ENCODE measurements at places on chromosomes 6 and 20.

DNA sequence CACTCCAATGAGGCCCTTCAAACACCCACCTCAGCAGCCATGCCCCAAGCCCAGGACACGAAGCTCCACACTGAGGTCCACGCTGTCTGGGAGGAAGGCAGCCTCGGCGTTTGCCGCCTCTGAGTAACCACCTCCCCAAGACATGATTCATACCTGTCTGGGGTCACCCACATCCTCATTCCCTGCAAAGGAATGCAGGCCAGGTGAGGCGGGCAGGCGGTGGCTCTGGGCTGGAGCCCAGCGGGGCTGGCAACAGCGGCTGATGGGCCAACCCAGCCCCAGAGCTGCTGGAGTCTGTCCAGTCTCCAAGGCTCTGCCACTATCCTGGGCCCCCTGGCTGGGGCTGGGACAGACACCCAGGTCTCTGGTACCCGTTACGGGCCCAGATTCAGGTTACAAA is 14.8 kb downstream of the PMEPA1 start:
- DNase-seq: no peak

DNA sequence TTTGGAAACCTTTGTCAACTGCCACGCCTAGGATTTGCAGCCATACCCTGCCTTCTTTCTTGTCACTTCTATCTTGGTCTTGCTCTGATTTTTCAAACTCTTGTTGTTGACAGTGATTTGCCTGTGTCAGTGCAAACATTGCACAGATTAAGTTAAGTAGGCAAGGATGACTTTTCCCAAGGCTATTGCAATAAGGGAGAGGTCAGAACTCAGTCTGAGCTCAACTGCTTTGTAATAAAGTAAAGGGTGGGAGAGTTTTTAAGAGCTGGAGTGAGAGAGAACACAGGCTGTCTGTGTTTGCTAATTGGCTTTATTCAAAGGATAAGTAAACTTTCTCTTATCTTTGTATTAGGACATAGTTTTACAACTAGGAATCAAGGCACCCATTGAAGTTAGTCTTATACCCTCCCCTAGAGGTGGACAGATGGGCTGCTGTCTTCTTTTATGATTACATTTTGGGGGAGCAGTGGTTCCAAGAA is 448.6 kb downstream of the PHF3 start:
- no peak for DNase-seq

- DNase-seq: no peak
These were observed 378.7 kb downstream of the ZFAND3 start for GRCh38 chr6:38198219-38198618.

DNA sequence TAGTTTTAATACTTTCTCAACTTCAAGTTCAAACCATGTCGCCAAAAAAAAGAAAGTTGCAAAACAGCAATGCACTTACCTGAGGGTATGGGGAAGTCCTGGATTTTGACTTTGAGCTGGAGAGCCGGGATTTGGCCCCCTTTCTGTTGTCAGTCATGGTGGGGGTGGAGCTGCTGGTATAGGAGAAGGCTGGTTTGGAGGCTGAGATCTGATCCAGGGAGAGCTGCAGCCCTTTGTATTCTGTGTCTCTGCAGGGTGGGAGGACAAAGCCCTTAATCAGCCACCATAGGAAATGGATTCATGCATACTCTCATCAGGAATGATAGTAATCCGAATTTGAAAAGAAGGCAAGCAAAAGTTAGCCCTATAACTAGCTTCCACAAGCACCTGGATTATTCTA is 44.0 kb downstream of the SIM1 start:
- no peak for DNase-seq

DNA sequence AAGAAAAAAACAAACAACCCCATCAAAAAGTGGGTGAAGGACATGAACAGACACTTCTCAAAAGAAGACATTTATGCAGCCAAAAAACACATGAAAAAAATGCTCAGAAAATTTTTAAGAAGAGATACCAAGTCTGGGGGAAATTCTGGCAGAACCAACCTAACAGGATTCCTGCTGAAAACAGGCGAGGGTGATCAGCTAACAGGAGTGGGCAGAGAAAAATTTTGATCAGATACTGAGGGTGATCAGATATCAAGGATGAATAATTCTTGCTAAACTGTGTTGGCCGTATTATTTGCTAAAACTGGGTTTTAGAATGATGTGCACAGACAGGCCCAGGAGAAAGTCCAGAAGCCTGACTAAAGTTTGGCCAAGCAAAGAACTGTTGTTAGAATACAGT is 557.3 kb downstream of the CD109 start:
- DNase-seq: no peak

DNA sequence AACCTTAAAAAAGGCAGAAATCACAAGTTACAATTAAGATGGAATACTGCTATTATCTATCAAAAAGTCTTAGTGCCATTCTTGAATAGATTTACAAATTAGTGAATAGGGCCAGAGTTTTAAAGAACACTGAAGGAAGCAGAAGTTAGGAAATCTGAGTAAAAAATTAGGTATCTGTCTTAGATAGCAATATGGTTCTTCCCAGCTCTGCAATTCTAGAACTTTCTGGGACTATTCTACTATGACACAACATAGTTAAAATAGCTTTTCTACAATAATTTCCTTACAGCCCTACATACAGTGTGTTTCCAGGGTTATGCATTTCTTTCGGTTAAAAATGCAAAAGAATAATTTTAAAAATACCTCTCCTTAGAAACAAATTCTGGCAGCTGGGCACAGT is 18.2 kb downstream of the IFNGR1 start:
- DNase-seq: no peak

GRCh38 chr6:156406688-156407087 is 370.5 kb upstream of the ARID1B start:
- DNase-seq: no peak

GRCh38 chr20:14800707-14801425 is 463.5 kb upstream of the FLRT3 start:
- DNase-seq: no peak

GRCh38 chr20:37526238-37526838 is 1.3 kb downstream of the BLCAP start:
- DNase-seq: peak; percentile 75

- no peak for DNase-seq
These were observed 431 bp downstream of the LOC128125822 start for GRCh38 chr6:63572747-63573075.

DNA sequence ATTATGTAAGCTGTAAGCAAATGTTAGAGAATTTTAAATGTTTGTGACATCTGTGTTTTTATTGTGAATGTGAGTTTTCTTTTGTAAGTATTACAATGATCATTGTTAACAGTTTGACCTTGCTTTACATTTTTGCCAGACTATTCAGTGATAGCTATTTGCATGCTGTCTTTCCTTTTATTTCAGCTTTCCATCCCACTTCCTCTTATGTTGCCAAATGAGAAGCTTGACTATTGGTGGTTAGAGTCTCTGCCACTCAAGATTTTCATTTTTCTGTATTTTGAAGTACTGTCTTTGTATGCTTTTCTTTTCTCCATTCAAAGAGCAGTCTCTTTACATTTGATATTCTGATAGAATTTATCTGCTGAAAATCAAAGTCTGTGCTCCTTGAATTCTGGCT is 104.1 kb downstream of the PRIM2 start:
- DNase-seq: no peak

GRCh38 chr6:84243240-84243639 is 15.8 kb upstream of the CEP162 start:
- no peak for DNase-seq

DNA sequence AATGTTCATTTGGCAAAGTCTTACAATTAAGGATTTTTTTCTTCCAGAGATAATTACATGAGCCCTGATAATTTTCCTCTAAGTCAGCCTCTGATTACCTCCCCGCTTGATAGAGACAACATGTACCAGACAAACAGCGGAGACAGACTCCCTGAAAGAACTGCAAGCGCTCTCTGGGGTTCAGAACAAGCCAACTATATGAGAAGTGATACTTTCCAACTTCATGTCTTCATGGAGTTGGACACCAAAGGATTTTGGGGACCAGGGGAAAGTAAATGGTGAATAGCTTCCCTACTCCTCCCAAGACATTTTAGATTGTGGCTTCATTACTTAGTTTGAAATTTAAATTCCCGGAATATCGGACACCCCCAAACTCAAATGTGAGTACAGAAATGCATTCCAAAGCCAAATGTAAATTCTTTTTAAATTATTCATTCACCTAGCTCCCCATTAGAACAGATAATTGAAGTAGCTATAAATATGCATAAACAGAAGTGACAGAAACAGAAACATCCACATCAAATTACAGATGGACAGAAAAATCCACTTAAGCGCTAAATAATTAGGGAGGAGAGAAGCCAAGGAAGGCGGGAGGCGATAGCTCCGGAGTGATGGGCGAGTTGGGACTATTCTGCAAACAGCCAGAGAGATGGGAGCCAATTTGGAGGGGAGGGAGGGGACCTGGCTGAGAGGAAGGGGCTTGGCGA is 129.7 kb upstream of the AKAP12 start:
- DNase-seq: no peak

DNA sequence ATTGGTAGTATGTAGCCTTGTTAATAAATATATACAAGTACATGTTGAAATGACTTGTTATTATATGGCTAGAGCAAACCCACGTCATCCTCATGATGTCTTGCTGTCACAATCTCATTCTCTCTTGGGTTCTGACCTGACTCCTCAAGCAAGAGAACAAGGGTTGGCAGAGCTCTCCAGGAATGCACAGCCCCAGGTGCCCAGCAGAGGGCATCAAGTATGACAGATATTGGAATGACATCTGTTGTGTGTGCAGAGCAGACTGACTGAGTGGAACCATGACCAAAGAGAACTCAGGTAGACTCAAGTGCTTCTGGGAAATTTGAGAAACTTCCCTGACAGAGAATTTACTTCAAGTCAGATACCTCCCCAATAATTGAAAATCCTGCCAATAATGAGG is 90.6 kb downstream of the PAX1 start:
- no peak for DNase-seq

- DNase-seq: no peak
These were observed 53.4 kb downstream of the TRAF3IP2 start for GRCh38 chr6:111552241-111552744.

GRCh38 chr6:56168596-56168995 is 78.8 kb downstream of the COL21A1 start:
- no peak for DNase-seq

GRCh38 chr20:16201191-16201590 is 372.1 kb downstream of the KIF16B start:
- DNase-seq: no peak

DNA sequence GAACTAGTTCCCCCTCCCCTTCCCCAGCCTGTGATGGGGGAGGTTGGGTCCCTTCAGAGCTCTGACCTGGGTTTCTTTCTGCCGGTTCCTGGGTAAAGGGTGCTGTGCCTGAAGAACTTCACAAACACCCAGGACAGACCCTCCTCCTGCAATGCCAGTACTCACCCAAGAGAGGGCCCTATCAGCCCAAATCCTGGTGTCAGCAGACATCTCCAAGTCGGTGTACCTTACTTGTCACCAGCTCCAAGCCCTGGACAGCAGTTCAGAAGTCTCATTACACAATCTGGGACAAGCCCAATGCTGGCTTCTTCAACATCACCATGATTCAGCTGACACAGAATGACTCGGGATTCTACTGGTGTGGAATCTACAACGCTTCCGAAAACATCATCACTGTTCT is 467 bp downstream of the TREML4 start:
- no peak for DNase-seq

DNA sequence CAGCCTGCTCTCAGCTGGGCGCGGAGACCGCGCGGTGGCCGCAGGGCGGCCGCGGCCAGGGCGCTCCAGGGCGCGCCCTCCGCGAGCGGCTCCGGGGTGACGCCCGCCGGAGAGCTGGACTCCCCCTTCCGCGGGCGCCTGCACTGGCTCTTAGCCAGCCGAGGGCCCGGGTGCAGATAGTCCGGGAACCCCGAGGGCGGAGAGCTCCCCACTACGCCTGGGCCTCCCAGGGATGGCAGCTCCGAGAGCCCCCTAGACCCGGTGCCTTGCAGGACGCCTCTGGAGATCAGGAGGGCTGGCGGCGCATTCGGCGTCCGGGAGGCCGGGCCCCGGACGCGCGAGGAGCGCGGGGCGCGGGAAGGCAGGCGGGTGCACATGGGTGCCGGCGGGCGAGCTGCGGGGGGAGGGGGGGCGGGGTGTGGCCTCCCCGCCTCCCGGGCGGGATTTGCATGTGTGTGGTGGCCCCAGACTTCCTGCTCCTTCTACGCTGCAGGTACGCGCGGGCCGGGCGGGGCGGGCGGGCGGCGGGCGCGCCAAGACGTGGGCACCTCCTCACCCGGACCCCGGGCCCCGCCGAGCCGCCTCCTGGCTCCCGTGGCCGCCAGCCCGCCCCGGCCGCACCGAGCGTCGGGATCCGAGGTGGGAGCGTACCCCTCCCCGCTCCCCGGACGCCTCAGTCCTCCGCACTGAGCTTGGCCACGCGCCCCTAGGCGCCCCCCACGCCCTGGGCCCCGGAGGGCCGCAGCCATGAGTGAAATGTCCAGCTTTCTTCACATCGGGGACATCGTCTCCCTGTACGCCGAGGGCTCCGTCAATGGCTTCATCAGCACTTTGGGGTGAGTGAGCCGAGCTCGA is at the start of gene ITPR3:
Gene ITPR3 (plus strand): TSS at position 467 of the 855 bp plus-strand sequence. CDS start 281 bp downstream, at position 748.
- peak; percentile 36 for DNase-seq

GRCh38 chr20:43938017-43938655 is 23.5 kb downstream of the TOX2 start:
- no peak for DNase-seq

DNA sequence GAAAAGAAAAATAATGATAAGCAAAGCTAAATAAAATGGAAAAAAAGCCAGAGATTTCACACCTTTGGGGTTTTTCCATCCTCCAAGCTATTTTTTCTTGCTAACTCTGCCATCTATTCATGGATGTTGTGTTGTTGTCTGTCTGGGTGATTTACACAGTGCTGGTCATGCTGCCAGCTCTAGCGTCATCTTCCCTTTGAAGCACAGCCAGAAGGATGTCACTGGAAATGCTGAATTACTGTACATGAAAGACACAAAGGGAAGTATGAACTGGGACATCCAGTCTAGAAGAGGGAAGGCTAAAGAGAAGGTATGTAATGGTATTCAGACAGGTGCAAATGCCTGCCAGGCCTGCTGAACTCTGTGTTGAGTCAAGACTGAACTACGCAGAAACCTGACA is 241.9 kb upstream of the STXBP5 start:
- DNase-seq: no peak

GRCh38 chr6:35048031-35048613 is 93.0 kb downstream of the TCP11 start:
- DNase-seq: no peak

DNA sequence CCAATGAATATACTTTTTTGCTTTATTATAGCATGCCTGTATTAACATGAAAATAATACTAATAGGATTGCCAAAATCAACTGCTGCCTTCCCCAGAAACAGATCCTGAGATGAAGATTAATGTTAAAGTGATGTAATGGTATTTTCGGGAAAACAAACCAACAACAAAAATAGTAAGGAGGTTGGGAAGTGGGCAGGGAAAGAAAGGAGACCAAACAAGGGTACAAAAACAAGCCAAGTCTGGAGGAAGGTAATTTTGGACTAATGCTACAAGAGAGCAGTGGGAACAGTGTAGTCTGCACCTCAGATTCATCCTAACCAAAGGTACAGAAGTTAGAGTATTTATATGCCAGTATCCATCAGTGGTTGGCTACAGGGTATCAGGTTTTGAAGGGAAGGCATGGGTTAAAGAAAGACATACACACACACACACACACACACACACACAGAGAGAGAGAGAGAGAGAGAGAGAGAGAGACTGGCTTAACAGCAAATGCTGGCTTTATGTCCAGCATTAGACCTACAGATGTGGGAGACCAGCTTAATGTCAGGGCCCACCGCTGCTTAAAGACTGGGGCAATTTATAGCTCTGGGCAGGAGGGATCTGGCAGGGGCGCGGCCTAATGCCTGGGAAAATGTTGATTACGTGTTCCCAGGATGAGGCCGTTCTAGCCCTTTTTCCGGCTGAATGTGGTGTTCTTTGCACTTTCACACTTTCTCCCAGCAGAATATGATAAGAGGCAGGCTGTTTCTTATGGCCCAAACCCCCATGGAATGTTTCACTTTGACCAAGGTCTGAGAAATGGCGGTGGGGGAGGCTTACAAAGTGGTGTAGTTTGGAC is 3.8 kb upstream of the SLC17A1 start:
- no peak for DNase-seq

Measured in endothelial cell (in vitro differentiated cells).